ENCODE measurements at places on chromosomes 3 and 15. TPM values are rescaled to one million over a fixed set of nuclear protein-coding genes. Genes with fewer than 3 reads are reported as not detected.

Gene CMTM6
- total RNA-seq = 204 TPM

GRCh38 chr15:58981808-58982475 lies 5.5 kb upstream of the RNF111 start:
- no peak for DNase-seq

DNA sequence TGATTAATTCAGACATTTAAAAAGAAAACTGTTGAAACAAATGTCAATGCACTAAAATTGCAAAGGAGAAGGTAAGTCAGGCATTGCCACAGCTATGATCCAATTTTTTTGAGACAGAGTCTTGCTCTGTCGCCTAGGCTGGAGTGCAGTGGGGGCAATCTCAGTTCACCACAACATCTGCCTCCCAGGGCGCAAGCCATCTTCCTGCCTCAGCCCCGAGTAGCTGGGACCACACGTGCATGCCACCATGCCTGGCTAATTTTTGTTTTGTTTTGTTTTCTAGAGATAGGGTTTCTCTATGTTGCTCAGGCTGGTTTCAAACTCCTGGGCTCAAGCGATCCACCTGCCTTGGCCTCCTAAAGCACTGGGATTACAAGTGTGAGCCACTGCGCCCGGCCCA lies 117.6 kb downstream of the FMN1 start:
- DNase-seq = no peak

DNA sequence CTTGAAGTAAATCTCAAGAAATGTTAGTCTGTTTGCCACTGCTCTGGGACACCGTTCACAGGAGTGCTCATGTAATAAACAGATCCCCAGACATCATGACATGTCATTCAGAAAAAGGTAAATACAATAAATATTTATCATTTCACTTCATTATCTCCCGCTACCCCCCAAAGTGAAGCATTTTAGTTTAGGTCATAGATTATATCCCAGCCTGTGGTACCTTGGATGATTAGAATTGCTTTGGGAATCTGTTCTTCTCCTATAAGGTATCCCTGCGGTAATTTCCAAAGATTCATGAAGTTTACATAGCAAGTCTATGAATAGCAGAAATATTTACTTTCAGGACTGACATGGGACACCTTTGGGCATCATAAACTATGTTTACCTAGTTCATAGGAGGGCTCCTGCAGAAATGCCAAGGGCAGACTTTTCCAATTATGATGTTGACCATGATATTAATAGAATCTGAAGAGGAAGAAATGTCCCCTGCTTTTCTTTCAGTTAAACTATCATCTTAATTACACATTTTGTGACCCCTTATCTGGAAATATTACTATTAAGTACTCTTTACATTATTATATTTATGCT lies 268.0 kb downstream of the NAALADL2 start:
- no peak for DNase-seq

DNA sequence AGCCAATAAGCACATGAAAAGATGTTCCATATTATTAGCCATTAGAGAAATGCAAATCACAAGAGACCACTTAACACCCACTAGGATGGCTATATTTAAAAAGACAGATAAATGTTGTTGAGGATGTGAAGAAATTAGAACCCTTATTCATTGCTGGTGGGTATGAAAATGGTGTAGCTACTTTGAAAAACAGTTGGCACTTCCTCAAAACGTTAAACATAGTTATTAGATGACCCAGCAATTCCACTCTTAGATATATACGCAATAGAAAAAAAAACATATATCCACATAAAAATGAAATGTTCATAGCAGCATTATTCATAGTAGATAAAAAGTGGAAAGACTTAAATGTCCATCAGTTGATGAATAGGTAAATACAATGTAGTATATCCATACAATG lies 47.1 kb upstream of the TERB2 start:
- no peak for DNase-seq
